AML-193 (cell line): ENCODE measurements at places on chromosomes 7 and 10.

- DNase-seq, result no peak
Observed at GRCh38 chr7:157775560-157776332, 438.9 kb downstream of the DNAJB6 start.

GRCh38 chr7:31882187-31882586, 188.0 kb downstream of the PDE1C start:
- DNase-seq, result no peak

GRCh38 chr7:26388256-26388655, 96.6 kb downstream of the SNX10 start:
- DNase-seq, result no peak

DNA sequence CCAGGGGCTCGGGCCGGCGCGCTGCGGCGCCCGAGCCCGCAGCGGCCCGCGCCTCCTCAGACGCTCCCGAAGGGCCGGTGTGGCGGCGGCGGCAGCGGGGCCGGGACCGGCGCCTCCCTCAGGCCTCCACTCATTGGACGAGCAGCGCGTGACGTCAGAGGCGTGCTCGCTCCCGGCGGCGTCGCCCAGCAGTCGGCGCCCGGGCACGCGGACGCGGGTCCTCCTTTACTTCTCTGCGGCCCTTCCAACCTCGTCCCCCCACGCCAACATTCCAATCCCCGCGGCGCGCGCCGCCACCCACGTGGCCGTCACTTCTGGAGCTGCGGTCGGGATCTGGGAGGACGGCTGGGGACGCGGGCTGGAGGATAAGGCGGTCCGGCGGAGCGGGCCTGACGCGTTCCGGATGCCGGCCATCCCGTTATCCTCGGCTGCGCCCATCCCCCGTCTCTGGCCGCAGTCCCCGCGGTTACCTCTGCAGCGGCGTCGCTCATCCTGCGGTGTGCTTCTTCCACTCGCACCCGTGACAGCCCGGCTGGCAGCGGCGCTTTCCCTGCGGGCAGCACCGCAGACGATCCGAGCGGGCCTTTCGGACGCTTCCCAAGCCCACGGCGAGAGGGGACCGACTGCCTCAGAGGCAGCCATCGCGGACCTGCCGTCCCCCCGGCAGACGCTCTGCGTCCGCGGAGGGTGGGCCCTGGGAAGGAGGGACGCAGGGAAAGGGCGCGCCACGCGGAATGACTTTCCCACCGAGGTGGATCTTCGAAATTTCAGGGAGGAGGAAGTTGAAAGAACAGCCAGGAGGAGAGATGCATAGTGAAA, at the start of gene PDZD8:
TSS of gene PDZD8 (minus strand) at position 81 of the 819 bp plus-strand sequence. CDS start 213 bp downstream, outside the sequence.
- peak; percentile 77 for DNase-seq

DNA sequence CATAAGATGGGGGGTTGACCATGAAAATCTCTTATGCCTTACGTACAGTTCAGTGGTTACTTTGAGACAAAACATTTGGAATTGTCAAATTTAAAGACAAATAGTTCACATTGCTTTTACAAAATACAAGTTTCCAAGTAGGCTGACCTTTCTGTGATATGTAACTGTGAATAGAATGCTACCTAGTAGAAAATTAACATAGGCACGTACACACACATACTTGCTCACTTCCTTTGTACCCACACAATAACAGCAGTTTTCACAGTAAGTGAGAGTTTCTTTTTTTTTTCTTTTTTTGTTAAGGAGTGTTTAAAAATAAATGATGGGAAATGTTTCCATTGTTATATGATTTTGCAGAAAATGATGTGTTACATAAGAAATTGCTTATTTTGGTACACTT, 53.3 kb upstream of the SP8 start:
- no peak for DNase-seq

DNA sequence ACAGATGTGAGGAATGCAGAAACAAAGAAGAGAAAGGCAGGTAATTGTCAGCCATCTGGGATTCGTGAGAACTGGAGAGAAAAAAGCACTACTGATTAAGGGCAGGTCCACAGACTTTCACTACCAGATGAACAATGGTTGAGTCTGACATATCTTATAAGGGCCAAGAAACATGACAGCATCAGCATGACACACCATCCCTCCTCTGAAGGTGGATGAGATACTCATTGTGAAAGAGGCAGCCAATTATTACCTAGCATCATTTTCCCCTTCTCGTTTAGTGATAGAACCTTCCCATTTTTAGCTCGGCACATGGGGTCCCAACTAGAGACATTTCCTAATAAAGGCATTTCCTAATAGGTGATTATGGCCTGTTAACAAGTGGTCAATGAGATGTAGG, 19.2 kb upstream of the MET start:
- DNase-seq, result no peak

- no peak for DNase-seq
Observed at GRCh38 chr10:8365935-8366911, 311.7 kb downstream of the GATA3 start.

GRCh38 chr10:45302573-45302972, 12.8 kb downstream of the OR13A1 start:
- no peak for DNase-seq

DNA sequence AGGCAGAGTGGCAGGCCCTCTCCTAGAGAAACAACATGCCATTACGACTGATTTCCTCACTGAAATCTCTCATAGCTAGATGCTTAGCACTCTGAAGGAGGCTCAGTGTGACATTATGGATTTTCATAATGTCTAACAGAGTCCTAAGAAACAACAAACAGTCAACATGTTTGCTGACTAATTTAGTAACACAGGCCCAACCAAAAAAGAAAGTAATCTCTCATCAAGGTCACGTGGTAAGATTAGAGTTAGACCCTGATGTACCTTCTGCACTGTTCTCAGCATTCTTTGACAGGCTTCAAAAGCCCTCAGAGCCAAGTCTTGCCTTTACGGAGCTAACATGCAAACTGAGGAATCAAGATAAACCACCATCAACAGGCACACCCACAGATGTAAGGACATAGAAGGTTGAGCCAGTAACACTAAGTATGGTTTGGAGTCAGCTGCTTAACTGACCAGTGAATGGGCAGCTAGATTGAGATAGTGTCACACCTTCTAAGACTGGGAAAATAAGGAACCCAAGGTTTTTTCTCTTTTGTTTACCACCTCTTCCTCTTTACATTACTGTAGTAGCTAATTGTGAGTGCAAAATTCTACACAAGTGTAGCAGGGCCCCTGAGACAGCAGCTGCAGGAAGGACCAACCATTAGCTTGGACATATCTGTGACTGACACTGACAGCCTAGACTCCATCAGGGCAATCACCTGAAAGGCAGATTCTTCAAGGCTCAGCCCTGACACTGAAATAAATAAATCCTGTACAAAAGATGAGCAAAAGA, 15.3 kb upstream of the KCNIP2 start:
- no peak for DNase-seq

DNA sequence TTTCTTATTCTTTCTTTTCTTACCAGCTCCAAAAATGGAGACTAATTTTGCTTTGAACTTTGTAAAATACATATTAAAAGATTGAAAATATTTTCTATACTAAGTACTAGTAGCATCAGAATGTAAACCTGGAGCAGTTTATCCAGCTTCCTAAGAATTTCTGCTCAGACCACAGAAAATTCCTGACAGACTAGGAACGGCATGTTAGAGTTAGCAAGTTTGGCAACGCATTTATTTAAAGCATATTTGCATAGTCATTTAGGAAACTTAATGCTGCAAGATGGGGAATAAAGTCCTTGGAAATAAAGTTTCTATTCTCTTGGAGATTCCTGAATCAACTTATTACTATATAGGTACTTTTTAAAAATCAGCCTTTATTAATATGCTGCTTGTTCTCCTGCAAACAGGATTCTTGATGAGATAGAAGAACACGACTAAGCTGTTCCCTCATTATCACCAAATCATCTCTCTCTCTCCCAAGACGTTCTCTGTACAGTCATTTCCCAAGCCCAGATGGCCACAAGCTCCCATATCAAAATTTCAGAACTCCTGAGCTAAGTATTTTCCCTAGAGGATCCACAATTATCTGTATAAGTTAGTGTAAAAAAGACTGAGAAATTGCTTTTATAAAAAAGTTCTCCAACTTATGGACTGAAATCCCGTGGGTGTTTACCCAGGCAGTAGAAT, 305.8 kb upstream of the NEBL start:
- DNase-seq, result no peak

DNA sequence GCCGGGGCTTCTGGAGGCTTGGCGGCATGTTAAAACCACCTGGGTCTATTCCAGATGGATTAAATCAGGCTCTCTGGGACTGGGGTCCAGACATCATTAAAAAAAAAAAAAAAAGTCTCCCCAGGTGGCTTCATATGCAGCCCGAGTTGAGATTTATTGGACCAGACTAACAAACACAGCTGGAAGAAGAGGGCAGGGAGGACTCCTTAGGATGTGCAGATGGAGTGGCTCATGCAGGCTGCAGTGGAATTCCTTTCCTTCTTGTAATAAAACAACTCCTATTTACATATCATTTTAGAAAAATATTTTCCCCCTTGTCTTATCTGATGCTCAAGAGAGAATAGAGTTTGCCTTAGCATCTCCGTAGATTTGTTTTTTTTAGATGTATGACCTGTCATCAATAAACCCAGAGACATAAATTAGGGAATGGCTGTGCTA, 238.1 kb downstream of the CAMK1D start:
- DNase-seq, result no peak

- DNase-seq, result no peak
Observed at GRCh38 chr7:30201161-30201666, 66.4 kb downstream of the MTURN start.

DNA sequence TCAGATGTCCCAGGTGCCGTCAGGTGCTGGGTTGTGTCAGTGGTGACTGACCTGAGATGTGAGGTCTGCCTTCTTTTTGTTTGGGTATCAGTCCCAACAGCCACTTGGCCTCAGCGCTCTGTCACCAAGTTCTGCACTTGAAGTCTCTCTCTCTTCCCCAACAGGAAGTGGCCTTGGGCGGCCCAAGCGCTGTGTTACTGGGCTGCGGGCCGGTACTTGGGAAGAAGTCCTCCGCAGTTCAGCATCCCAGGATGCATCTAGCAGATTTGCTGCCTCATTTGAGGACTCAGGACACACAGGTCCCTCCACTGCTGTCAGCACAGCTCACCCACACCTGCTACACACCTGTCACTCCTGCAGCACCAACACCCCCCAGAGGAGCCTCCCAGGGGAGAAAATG, 40.1 kb downstream of the LYZL2 start:
- no peak for DNase-seq

- DNase-seq, result no peak
Observed at GRCh38 chr10:118256209-118256608, 85.9 kb downstream of the FAM204A start.

GRCh38 chr10:90885176-90885575, 13.4 kb downstream of the RPP30 start:
- no peak for DNase-seq

DNA sequence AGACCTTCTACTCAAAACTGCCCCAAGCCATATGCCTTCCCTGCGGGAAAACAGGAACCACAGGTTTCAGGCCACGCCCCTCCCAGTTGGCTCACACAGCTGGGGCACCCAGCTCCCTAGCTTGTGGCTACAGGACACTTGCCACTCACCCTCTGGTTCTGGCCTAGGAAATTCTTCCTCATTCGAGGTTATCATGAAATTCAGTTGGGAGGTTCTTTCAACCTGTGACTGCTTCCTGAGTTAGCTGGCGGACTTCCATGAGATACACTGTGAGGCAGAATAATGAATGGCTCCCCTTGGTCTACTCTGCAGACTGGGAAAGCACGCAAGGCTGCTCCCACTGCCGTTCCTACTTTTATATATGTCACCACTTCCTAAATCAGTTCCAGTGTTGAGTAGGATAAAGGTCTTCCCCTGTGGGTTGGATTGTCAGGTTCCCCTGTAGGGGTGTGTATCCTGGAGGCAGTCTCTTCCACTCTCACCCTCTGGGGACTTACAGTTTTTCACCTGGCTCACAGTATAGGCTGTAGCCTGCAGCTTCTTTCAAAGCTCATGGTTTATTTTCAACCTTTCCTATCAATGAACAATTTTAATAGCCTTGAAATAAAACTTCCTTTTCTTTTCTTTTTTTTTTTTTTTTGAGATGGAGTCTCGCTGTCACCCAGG, 37.0 kb downstream of the GPR22 start:
- peak; percentile 41 for DNase-seq

- DNase-seq, result peak; percentile 49
Observed at GRCh38 chr10:96017191-96017687, 26.1 kb upstream of the CCNJ start.

- DNase-seq, result no peak
Observed at GRCh38 chr7:127189074-127189473, 63.7 kb downstream of the GRM8 start.

DNA sequence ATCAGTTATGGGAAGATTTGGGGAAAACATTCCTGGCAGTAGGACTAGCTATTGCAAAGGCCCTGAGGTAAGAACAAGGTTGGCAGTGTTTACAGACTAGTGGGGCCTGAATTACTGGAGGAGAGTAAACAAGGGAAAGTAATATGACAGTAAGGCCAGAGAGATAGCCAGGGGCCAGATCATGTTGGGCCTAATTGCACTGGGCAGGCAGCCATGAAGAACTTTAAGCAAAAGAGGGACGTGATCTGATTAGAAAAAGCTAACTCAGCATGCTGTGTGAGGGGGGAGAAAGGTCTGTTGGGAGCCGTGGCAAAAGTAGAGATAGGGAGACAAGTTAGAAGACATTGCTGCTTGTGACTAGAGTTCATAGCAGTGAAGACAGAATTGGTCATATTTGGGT, 9.2 kb downstream of the NUP42 start:
- DNase-seq, result no peak

DNA sequence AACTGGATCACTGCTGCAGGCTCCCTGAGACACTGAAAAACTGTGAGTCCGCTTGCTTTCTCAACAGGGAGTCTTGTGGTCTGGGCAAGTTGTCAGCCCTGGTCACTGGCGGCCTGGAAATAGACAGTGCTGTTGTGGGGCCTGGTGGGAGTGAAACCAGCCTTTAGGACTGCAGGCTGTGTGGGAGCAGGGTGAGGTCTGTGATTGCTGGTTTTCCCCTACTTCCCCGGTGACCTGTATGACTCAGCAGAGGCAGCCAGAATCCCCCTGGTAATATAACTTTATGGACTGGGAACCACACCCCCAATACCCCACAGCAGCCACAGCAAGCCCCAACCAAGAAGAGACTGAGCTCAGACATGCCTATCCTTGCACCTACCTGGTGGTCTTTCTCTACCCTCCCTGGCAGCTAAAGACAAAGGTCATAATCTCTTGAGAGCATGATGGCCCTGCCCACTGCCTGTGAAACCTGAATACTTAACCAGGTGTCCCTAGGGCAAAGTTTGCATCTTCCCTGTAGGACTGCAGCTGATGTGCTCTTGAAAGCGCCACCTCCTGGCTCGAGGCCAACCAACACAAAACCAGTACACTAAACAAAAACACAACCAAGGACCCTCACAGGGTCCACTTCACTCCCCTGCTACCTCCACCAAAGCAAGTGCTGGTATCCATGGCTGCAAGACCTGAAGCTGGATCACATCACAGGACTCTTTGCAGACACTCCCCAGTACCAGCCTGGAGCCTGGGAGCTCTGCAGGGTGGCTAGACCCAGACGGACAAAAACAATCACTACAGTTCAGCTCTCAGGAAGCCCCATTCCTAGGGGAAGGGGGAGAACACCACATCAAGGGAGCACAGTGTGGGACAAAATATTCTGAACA, 7.2 kb upstream of the ADAM22 start:
- no peak for DNase-seq

DNA sequence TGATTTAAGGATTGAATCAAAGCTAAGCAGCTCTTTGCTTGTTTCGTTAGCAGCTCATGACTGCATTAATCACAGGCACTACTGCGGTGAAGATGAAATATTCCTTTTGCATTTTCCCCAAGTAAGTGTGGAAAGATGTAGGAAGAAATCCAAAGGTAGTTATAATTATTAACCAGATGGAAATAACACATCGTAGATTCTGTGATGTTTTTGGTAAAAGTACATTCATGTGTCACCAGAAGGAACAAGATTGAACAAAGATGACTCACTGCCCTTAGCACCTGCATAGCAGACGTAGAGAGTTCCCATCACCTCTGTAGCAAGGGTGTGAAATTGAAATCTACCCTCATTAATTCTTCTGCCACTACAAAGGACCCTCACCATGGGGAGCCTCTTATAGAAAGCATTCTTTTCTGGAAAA, 37.1 kb downstream of the SMURF1 start:
- no peak for DNase-seq
